Epithelial cell of umbilical artery (primary cell): ENCODE measurements at places on chromosomes 2 and 18. TPM values are rescaled to one million over a fixed set of nuclear protein-coding genes. Genes with fewer than 3 reads are reported as not detected.

GALR1 gene
- not detected in 2 replicates for total RNA-seq

ACKR3 gene
- 15.3 and 21.1 TPM in 2 replicates for total RNA-seq

BOLL gene
- total RNA-seq: not detected in 2 replicates

SIGLEC15 gene
- total RNA-seq: 0.32 TPM in 1 of 2 replicates, not detected in the other

LAMA1 gene
- 0.32 and 0.91 TPM in 2 replicates for total RNA-seq

NYAP2 gene
- total RNA-seq: not detected in 2 replicates

REG3G gene
- not detected in 2 replicates for total RNA-seq

CYP26B1 gene
- total RNA-seq: under 0.01 and 0.32 TPM in 2 replicates

ASPRV1 gene
- total RNA-seq: 0.32 TPM in 1 of 2 replicates, not detected in the other

UGT1A10 gene
- total RNA-seq: not detected in 2 replicates

MBP gene
- 0.30 and 0.32 TPM in 2 replicates for total RNA-seq

LOXHD1 gene
- not detected in 2 replicates for total RNA-seq

TCF4 gene
- total RNA-seq: 194 and 235 TPM in 2 replicates

ZNF804A gene
- under 0.01 and 0.15 TPM in 2 replicates for total RNA-seq

TBR1 gene
- under 0.01 and 0.30 TPM in 2 replicates for total RNA-seq

CYP1B1 gene
- under 0.01 and 0.15 TPM in 2 replicates for total RNA-seq

PARD3B gene
- total RNA-seq: 5.8 and 7.9 TPM in 2 replicates

MYCN gene
- 0.65 and 0.76 TPM in 2 replicates for total RNA-seq

DNAJC5G gene
- total RNA-seq: not detected in 2 replicates

SPP2 gene
- not detected in 2 replicates for total RNA-seq

ERFE gene
- 0.30 and 0.32 TPM in 2 replicates for total RNA-seq
